RPMI7951 (cell line): ENCODE measurements at places on chromosomes 16 and 17.

DNA sequence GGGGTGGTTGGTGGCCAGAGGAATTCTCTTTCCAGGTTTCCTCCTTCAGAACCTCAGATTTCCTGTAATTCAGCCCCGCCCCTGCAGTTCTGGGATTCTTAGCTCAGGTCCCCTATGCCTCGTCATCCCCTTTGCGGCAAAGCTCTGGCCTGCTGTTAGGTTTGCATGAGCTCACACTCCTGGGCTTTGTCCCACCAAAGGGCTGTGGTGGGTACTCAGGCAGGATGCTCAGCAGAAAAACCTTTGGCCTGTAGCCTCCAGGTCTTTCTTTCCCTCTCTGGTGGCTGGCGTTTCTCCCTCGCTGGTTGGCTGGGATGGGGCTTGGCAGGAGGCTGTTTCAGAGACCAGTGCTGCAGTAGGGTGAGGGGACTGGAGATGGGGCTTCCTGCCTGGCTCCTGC is 9.6 kb upstream of the PLEKHG4 start:
- no peak for DNase-seq

DNA sequence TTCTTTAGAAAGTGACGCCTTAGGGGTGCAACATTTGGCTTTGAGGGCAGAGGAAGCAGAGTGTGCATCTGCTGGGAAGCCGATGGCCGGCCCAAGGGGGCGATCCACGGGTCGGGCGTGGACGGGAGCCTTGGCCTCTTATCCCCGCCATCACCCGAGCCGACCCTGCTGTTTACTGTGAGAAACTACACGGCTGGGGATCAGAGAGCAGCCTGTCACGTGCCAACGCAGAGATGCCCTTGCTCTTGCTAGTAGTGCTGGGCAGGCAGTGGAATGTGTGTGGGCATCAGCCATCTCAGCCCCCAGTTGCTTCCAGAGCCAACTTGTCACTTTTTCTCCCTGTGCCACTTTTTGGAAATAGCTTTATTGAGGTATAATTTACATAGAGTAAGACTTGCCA is 26.7 kb upstream of the ITGB4 start:
- DNase-seq: no peak

GRCh38 chr17:45263477-45263860 is 1.6 kb upstream of the SPATA32 start:
- DNase-seq: no peak

DNA sequence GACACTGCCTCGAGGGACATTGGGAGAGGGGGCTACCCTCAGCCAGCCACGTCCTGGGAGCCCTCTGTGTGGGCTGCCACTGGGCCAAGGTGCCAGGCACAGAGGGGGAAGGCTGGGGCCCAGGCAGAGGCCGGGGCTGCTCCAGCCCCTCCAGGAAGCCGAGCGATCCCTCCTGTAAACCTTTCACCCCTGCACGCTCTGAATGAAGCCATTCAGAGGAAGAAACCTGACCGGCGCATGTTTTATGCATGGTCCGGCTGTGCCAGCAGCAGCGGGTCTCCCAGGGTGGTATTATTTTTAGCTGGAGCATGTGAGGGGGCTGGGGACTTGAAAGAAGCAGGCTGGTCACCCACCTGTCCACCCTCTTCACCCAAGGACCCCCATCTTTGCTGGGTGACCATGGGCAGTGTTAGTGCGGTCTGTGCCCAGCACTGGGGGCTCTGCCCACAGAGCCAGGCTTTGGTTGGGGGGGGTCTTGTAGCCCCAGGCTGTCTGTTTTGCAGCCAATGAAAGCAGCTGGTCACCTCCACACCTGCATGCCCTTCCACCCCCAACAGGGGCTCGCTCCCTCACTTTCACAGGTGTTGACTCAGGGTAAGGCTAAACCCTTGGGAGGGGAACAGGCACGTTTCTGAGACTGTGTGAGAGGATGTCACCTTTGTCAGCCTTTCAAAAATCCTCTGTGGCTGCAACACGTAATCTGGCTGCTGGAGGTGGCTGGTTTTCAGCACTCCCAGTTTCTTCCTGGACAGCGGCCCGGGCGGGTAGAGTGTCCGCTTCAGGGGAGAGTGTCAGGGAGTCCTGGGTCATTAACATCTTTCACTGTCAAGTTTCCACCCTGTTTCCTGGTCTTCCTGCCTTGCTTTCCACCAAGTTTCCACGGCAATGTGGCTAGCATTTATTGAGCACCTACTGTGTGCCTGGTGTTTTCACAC is 77.1 kb upstream of the BRD7 start:
- DNase-seq: no peak

GRCh38 chr16:3115003-3115402 is 2.6 kb downstream of the ZNF205 start:
- DNase-seq: no peak

DNA sequence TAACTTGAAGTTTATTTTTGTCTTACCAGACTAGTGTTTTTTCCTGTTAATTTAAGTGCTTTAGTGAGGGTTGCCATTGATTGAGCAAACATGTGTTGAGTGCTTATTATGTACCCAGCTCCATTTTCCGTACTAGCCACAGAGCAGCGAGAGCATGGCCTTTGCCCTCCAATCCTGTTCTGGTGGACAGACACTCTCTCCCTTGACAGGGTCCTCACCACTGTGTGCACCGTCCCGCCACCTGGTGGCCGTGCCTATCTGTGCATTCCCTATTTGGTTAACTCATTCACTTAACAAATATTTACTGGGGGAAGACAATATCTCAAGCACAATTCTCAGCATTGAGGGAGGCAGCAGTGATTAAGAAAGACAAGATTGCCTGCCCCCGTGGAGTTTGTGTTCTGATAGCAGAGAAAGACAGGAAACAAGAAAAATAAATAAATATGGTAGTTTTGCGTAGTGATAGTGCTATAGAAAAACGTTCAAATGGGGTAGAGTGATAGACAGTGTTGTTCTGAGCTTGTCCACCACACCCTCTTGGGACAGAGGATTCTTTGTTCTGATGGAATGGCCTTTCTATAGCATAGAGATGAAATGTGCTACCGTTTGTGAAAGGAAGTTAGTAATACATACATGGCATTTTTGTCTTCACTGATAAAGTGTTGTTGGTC is 13.0 kb downstream of the CDH13 start:
- DNase-seq: peak; percentile 75

DNA sequence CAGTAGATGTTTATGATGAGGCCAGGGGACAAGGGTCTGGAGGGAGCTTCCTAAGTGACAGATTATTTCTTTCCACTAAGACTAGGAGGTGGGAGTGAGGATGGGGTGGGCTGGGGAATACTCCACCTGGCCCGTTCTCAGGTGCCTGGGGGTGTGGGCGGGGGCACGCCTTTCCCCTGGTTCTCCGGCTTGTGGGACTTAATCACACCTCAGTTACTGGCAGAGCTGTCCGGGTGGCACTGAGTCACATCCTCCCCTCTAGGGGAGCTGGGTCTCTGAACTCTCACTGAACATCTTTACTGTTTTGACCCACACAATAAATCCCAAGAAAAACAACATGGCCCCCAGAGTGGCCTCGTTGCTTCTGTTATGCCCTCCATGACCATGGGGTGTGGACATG is 332.8 kb downstream of the MAF start:
- no peak for DNase-seq

GRCh38 chr17:17793378-17794214 is 43.2 kb downstream of the SREBF1 start:
- DNase-seq: no peak

DNA sequence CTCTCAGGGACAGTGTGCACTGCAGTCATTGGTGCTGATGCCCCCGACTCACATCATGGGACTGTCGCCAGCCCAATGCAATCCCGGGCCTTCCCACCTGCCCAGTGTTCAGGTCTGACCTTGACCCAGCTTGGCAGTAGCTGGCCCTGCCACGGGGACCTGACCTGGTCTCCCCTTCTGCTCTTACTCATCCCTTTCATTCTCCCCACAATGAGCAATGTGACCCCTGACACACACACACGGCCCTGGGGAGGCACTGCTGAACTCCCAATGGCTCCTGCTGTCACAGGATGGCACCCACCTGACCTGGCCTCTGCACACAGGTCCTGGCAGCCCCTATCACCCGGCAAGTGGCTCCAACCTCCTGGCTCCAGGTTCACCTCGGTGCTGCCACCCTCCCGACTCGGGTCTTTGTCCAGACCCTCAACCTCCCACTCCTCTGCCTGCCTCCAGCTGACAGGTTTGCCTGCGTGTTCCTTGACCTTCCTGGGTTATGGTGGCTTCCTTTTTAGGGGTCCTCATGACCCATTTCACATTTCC is 6.6 kb downstream of the CD300C start:
- no peak for DNase-seq

DNA sequence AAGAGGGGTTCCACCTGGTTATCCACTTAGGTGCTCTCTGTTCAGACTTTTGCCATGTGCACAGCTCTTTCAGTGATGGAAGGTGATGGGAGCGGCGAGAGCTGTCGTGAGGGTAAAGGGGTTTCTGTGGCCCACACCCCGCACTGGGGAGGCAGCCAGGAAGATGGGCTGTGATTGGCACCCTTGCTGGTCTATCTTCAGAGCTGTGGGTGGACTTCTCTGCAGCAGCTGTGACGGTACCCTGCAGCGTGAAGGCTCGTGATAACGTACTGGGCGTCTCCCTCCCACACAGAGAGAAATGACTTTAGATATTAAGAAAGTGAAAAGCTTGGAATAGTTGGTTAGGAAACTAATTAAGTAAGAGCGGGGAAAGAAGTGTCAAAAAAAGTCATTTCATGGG is 45.8 kb downstream of the MPRIP start:
- DNase-seq: no peak

DNA sequence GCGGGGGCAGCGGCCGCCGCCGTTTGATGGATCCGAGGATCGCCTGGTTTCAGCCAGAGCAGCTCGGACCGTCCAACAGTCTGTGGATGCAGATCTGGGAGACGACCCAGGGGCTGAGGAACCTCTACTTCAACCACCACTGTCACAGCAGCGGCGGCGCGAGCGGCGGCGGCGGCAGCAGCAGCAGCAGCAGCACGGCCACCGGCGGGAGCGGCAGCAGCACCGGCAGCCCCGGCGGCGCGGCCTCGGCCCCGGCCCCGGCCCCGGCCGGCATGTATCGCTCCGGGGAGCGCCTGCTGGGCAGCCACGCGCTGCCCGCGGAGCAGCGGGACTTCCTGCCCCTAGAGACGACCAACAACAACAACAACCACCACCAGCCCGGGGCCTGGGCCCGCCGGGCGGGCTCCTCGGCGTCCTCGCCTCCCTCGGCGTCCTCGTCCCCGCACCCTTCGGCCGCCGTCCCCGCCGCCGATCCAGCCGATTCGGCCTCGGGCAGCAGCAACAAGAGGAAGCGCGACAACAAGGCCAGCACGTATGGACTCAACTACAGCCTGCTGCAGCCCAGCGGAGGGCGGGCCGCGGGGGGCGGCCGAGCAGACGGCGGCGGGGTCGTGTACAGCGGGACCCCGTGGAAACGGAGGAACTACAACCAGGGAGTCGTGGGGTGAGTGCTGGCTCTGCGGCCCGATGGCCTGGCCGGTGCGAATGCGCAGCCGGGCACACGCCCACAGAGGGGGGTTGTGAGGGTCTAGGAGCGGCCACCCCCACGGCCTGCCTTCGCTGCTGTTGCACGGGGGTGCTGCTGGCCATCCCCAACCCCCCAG is 702 bp downstream of the TENT4B start:
- DNase-seq: peak; percentile 40

DNA sequence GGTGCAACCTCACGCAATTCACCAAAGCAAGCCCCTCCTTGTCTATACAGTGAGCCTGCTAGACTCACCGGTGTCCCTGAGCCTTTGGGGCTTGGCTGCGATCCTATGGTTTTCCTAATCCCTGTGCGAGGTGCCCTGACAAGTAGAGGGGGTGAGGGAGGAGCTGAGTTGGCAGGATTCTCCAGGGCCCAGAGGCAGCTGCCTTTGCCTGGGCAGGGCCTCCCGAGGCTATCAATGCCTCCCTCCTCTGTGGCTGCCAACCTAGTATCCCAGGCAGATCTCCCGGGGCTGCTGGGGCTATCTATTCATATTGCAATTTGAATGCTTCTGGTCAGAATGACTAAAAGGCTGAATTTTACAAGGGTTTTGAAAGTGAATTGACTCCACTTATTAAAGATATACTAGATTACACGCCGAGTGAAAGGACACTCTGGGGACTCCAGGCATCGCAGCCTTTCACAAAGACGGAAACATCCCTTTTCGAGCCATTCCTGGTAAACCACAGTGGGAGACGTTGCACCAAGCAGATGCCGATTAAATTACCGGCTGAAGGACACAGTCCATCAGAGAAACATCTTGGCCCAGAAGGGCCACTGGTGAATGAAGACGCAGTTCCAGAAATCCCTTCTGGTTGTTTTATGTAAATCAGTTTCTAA is 11.3 kb upstream of the PITPNM3 start:
- no peak for DNase-seq
